ENCODE measurements at places on chromosomes 1 and 21. TPM values are rescaled to one million over a fixed set of nuclear protein-coding genes. Genes with fewer than 3 reads are reported as not detected.

Gene PLA2G2F
- total RNA-seq, result not detected

Gene SPRR4
- not detected for total RNA-seq

Gene ADORA3
- total RNA-seq, result not detected

Gene DENND2C
- 3.1 TPM for total RNA-seq

Gene ZNF593OS
- not detected for total RNA-seq

Gene HPCA
- total RNA-seq, result not detected

Gene PCSK9
- under 0.01 TPM for total RNA-seq

Gene RNF186
- total RNA-seq, result not detected
